ENCODE measurements at places on chromosomes 3 and 15.

GRCh38 chr3:9247361-9247940 lies 2.0 kb downstream of the SRGAP3 start:
- H3K27ac ChIP-seq = no peak overlapping the region
- no peak for DNase-seq
- peaks cover 17% of the 10 kb centered on the region for H3K27me3 ChIP-seq
- peaks cover 6% of the 10 kb centered on the region for H3K36me3 ChIP-seq
- H3K4me3 ChIP-seq = peak overlapping the region; percentile 88

DNA sequence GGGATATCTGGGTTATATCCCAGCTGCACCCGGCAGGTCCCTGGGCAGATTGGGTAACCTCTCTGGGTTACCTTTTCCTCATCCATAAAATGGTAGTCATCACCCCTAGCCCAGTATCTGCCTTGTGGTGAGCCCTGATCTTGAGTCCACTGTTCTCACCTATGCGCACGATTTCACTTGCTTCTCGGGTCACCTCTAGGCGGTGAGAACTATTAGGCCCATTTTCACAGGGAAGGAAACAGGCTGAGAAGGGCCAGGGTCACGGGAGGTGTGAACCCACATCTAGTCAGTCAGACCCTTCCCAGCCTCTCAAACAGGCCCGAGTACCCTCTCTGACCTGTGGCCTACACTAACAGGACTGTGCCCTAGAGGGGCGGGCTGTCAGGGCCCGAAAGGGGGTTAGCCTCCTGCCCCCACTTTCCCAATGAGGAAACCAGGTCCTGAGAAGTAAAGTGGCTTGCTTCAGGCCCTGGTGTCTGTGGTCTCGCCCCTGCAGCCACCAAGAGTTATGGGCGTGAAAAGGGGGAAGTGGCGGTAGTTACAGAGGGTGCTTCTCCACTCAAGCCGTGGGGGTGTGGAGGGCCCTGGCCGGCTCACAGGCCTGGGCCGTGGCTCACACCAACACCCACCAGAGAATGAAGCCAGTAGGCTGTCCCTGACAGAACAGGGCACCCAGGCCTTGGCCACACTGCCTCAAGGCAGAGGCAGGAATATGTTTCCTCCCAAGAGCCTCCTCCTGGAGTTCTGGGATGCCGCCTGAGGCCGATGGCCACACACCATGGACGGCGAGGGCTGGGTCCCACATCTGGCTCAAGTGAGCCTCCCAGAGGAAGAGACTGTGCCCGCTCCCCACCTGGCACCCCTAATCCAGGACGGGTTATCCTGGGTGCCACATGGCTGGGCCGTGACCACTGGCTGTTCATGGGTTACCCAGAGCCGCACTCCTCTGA lies 19.5 kb downstream of the PSTPIP1 start:
- H3K27ac ChIP-seq = peak overlapping the region; percentile 97
- DNase-seq = no peak
- peak overlapping the region; percentile 88 for H3K4me3 ChIP-seq
- peaks cover 95% of the 10 kb centered on the region for H3K4me1 ChIP-seq

- H3K27me3 ChIP-seq = no peaks in the 10 kb centered on the region
- no peaks in the 10 kb centered on the region for H3K36me3 ChIP-seq
- no peak overlapping the region for H3K4me3 ChIP-seq
- no peak overlapping the region for H3K27ac ChIP-seq
Observed at GRCh38 chr3:105459566-105460290, 93.0 kb downstream of the ALCAM start.

DNA sequence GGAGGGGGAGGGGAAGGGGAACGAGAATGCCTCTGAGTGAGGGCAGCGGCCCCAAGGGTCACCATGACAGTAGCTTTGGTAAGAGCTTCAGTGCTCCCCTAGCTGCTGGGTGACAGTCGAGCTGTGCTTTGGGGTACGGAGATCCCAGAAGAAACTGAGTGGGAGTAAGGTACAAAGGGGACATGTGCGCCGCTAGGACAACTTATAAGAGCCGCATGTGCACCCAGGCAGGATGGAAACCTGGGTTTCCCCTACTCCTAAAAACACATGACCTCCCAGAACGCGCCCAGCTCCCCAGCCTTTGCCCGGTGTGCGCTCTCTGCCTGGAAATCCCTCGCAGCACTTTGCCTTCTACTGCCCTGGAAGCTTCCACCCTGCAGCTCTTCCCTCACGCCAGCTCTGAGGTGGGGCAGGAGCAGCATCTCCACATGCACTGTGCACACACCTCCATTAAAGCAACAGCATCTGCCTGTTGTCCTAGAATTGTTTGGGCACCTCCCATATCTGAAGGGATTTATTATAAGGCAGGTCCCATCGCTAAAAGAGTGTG lies 232.2 kb downstream of the ADAMTS17 start:
- H3K4me3 ChIP-seq = no peak overlapping the region
- no peaks in the 10 kb centered on the region for H3K36me3 ChIP-seq
- H3K27me3 ChIP-seq = no peaks in the 10 kb centered on the region
- no peak for DNase-seq
- peaks cover 9% of the 10 kb centered on the region for H3K4me1 ChIP-seq
- no peak overlapping the region for H3K27ac ChIP-seq

DNA sequence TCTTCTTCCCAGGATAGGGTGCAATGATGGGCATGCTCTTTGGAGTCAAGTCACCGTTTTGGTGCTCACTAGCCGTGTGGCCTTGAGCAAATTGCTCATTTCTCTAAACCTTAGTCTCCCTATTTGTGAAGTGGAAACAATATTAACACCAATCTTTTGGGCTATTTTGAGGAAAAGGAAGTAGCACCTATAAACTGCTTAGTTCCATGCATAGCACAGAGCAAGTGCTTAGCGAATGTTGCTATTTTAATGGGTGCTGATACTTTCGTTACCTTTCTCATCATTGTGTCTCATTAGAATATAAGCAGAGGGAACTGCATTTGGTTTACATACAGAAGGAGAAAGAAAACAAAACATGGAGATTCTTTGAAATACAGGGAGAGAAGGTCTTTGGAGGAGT lies 66.1 kb downstream of the BOC start:
- H3K27me3 ChIP-seq = peaks cover 44% of the 10 kb centered on the region
- H3K27ac ChIP-seq = no peak overlapping the region
- H3K4me3 ChIP-seq = no peak overlapping the region

GRCh38 chr3:69384326-69384725 lies 1.6 kb downstream of the FRMD4B start:
- peaks cover 2% of the 10 kb centered on the region for H3K36me3 ChIP-seq
- H3K27me3 ChIP-seq = peaks cover 42% of the 10 kb centered on the region

DNA sequence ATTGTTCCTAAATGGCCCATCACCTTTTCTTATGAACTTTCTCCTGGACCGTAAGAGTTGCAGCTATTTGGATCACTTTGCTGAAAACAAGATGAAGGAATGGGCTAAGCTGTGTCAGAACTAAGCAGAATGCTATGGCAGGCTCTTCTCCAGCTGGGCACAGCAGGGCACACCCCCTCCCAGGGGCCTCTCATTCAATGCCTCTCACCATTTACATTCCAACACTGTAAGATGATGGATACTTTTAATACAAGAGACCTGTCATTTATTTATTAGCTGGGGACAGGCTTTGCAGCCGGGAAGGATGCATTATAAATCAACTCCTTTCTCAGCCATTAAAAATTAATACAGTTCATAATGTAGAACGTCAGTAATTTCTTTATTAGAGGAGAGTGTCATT lies 240.1 kb downstream of the NTRK3 start:
- H3K4me3 ChIP-seq = no peak overlapping the region
- no peaks in the 10 kb centered on the region for H3K4me1 ChIP-seq
- no peak overlapping the region for H3K27ac ChIP-seq
- no peak for DNase-seq
- no peaks in the 10 kb centered on the region for H3K36me3 ChIP-seq
- H3K27me3 ChIP-seq = peaks cover 9% of the 10 kb centered on the region

GRCh38 chr3:40901796-40902195 lies 297.5 kb upstream of the CTNNB1 start:
- no peaks in the 10 kb centered on the region for H3K27me3 ChIP-seq
- no peak for DNase-seq
- H3K4me1 ChIP-seq = no peaks in the 10 kb centered on the region
- no peak overlapping the region for H3K4me3 ChIP-seq

- no peak for DNase-seq
- no peaks in the 10 kb centered on the region for H3K36me3 ChIP-seq
- H3K4me1 ChIP-seq = peaks cover 5% of the 10 kb centered on the region
- H3K27me3 ChIP-seq = no peaks in the 10 kb centered on the region
Observed at GRCh38 chr3:172654470-172654869, 56.4 kb downstream of the NCEH1 start.

DNA sequence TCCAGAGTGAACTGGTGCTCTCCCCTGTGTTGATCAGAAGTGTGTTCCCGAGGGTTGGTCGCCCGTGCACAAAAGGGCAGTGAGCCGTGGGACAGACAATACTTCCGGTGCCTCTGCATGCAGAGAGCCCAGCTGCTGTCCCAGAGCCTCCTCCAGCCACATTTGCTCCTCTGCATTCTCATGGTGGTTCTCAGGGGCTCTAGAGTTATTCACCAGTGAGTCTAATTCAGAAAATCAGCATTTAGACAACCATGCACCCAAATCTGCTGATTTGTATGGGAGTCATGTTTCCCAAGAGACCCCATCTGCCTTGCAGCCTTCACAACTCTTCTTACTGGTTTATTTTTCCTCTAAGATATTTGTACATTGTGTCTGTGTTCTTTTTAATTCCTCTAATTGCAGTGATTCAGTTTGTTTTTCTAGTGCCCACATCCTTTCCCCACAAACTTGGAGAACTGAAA lies 107.0 kb upstream of the SPRED1 start:
- peaks cover 2% of the 10 kb centered on the region for H3K36me3 ChIP-seq
- no peak for DNase-seq
- H3K27me3 ChIP-seq = peaks cover 39% of the 10 kb centered on the region
- no peak overlapping the region for H3K27ac ChIP-seq
- H3K4me3 ChIP-seq = no peak overlapping the region
- peaks cover 7% of the 10 kb centered on the region for H3K4me1 ChIP-seq

DNA sequence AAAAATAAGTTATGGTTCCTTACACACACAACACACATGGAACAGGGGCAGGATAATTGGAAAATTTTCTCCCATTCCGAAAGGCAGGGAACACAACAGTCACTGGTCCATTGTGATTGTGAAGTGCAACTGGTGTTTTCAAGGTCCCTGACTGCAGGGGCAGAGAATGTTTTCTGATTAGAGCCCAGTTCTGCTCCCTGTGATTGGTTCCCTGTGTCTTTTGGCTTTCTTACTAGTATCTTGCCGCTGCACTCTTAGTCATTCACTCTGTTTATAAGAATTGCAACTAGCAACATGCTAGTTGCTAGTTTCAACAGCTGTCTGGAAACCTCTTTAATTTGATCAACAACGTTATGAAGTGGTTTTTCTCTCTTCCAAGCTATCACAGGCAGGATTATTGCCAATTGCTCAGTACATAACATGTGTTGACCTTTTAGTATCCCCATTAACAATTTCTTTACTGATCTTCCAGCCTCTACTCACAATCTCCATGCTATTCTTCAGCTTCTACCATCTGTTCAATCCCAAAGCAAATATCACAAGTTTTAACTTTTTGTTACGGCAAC lies 177.5 kb downstream of the EPHA6 start:
- H3K27ac ChIP-seq = no peak overlapping the region
- no peak for DNase-seq
- no peaks in the 10 kb centered on the region for H3K27me3 ChIP-seq
- no peaks in the 10 kb centered on the region for H3K36me3 ChIP-seq

GRCh38 chr15:74626752-74627692 lies 11.4 kb downstream of the CLK3 start:
- peaks cover 46% of the 10 kb centered on the region for H3K36me3 ChIP-seq
- H3K4me1 ChIP-seq = peaks cover 5% of the 10 kb centered on the region
- no peak overlapping the region for H3K4me3 ChIP-seq
- H3K27me3 ChIP-seq = no peaks in the 10 kb centered on the region

GRCh38 chr15:22989576-22990477 lies 9.7 kb upstream of the CYFIP1 start:
- no peaks in the 10 kb centered on the region for H3K4me1 ChIP-seq
- H3K36me3 ChIP-seq = peaks cover 10% of the 10 kb centered on the region
- DNase-seq = no peak

DNA sequence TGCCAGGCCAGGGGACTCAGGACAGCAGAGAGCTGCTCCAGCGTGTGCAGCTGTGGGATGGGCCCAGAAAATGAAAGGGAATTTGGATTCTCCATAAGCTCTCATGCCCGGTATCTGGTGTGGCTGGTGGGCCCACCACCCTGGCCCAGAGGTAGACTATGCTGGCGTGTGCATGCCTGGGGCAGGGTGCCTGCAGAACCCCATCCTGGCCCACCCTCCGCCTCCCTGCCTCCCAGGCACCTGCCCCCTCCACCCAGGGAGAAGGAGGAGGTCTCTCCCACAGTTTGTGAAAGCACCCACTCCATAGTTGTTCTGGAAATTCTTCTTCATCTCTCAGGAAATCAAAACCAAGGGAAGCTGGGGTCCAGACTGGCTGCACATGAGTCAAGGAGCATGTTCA lies 112.9 kb downstream of the ADCY5 start:
- no peaks in the 10 kb centered on the region for H3K27me3 ChIP-seq
- no peak overlapping the region for H3K4me3 ChIP-seq
- H3K36me3 ChIP-seq = peaks cover 2% of the 10 kb centered on the region
- DNase-seq = no peak

GRCh38 chr15:78105476-78106241 lies 13.3 kb downstream of the SH2D7 start:
- peaks cover 55% of the 10 kb centered on the region for H3K4me1 ChIP-seq
- peak overlapping the region; percentile 47 for H3K4me3 ChIP-seq
- no peak for DNase-seq

DNA sequence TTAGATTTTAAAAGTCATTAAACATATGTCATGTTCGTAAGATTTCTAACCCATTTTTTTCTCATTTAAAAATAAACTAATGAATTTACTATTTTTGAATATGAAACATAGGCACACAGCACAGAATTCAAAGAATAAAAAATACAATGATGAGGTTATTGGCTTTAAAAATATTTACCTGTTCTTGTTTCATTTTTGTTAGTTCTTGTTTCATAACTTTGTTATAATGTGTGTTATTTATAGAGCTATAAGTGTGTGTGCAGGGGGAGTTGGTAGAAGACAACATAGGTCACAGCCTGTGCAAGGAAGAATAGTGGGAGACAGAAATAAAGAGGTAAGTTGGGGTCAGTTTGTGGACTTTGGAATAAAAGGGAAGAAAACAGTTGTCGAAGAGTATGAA lies 30.8 kb upstream of the NRROS start:
- H3K4me3 ChIP-seq = no peak overlapping the region
- peaks cover 1% of the 10 kb centered on the region for H3K36me3 ChIP-seq
- H3K27ac ChIP-seq = peak overlapping the region; percentile 74
- no peak for DNase-seq

DNA sequence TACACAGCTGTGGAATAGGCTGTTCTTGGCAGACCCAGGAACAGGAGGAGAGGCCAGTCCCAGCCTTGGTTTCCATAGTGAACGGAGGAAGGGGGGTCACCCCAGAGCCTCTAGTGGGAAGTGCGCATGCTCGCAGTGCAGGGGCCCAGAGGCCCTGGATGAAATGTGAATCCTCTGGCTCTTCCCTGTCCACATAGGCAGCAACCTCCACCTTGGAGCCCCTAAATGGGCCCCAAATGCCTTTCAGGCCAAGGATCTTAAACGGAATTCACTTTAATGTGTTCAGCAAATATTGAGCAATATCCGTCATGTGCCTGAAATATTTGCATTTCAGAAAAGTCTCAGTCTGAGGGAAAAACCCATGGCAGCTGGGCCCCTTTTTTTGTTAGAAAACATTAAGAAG lies 3.3 kb upstream of the NDN start:
- no peak for DNase-seq
- H3K36me3 ChIP-seq = peaks cover 2% of the 10 kb centered on the region
- H3K27ac ChIP-seq = no peak overlapping the region
- H3K27me3 ChIP-seq = no peaks in the 10 kb centered on the region
- no peaks in the 10 kb centered on the region for H3K4me1 ChIP-seq

- no peak overlapping the region for H3K27ac ChIP-seq
- no peaks in the 10 kb centered on the region for H3K36me3 ChIP-seq
- no peaks in the 10 kb centered on the region for H3K27me3 ChIP-seq
- H3K4me3 ChIP-seq = no peak overlapping the region
Observed at GRCh38 chr15:72302955-72303354, 17.0 kb downstream of the CELF6 start.
